HT1080 (cell line): ENCODE measurements at places on chromosomes 16 and 17.

DNA sequence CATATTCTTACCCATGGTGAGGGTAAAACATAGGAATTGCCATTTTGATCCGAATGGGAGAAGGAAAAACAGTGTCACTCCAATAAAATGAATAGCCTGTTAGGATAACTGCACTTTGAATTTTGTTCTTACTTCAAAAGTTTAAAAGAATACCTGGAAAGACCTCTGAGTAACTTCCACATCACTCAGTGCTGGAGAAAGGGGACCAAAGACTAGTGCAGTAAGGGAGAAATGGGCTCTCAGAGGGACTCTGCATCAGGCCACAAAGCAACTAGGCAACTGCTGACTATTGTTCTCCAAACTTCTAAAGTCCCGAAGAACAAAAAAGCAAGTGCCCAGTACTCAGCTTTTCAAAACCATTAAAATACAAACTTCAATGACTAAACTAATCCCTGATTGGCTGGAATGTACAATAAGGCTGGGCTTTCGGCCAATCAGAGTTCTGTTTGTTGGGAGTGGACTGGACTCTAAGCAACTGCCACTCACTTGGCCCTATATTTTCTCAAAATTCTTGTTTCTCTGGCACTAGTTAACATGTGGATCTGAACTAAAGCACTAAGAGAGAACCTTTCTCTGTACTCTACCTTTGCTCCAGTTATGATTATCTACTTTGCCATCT lies 6.2 kb downstream of the DNAJC7 start:
- DNase-seq: peak; percentile 66

DNA sequence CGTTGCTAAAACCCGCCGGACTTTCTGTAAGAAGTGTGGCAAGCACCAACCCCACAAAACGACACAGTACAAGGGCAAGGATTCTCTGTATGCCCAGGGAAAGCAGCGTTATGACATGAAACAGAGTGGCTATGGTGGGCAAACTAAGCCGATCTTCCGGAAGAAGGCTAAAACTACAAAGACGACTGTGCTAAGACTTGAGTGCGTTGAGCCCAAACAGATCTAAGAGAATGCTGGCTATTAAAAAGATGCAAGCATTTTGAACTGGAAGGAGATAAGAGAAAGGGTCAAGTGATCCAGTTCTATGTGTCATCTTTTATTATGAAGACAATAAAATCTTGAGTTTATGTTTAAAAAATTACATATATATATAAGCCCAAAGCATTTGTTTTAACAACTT lies 20.3 kb downstream of the HELZ start:
- DNase-seq: no peak

DNA sequence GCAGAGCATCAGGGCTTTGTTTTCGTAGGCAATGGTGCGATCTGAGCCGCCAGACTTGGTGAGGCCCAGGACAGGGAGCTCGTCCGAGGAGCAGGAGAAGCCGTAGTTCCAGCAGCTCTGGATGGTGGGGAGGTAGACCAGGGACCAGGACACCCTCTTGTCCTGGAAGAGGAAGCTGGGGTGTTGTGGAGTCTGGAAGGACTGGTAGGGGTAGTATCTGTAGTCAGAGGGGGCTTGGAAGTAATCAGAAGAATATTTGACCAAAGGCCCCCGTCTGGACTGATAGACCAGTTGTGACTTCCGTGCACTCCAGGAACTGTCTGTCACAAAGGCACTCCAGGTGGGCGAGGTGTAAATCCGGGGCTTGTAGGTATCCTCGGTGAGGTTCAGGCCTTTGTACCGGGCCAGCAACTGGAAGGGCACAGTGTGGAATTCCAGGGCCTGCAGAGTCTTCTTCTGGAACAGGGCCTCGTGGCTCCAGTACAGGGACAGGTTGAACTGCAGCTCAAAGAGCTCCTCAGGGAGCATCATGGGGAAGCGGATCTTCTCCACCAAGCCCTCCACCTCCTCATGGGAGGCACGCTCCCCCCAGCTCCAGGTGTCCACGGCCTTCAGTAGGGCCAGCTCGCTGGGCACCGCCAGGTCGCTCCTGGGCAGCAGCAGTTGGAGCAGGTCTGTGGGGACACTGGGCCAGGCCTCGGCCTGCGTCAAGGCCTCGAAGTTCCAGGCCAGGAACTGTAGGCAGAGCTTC lies 7.8 kb downstream of the LGALS3BP start:
- no peak for DNase-seq

DNA sequence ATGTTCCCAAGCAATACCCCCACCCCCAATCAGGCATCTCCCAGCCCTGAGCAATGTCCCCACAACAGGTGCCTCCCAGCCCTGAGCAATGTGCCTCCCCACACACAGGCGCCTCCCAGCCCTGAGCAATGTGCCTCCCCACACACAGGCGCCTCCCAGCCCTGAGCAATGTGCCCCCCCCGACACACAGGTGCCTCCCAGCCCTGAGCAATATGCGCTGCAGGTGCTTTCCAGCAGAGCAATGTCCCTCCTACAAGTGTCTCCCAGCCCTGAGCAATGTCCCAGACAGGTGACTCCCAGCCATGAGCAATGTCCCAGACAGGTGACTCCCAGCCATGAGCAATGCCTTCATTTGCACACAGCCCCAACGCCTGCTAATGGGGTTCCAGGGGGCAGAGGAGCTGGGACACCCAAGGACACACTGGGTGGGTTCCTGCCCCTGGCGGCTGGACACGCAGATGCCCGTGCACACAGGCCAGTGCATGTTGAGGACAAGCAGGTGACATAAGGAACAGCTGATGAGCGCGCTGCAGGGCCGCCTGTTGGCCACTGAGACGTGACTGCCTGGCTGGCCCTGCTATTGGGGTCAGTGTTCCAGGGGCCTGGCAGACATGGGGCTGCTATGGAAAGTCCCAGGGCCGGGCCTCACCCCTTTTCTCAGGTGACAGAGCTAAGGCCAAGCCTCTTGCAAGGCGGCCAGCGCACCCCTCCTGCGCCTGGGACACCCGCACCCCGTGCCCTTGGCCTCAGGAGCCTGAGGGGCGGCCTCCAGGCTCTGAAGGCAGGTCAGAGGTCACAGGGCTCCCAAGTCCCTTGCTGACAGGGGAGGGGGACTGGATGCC lies 26.9 kb upstream of the PABPN1L start:
- no peak for DNase-seq

DNA sequence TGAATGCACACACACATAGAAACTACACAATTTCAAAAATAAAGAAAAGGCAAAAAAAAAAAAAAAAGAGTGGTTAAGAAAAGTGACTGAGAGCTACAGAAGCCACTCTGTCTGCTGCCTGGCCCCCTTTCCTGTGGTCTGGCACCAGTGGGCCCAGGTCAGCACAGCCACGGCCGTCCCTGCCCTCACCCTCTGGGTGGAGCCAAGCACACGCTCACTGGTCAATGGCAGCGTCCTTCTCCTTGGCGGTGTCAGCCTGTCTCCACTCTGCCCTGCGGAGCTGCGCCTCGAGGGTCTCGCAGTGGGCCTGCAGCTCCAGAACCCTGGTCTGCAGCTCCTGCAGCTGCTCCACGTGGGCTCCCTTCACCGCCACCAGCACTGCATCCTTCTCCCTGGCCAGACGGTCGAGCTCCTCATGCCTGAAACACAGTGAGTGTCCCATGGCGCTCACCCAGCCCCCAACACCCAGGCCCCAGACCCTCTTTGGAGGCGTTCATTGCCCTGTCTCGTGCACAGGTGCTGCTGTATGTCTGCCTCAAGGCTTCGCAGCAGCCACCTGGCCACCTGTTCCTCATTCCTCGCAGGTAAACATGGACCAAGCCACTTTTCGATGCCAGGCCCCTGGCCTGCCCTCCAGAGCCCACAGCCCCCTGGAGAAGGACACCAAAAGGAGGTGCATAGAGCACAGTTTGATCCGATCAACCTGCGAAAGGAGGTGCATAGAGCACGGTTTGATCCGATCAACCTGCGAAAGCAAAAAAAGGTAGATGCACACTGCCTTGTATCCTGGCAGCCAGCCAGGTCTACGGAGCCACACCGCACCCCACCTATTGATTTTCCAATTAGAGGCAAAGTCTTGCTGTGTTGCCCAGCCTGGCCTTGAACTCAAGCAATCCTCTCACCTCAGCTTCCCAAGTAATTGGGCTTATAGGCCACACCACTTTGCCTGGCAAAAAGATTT lies 24.4 kb downstream of the CCDC57 start:
- no peak for DNase-seq

DNA sequence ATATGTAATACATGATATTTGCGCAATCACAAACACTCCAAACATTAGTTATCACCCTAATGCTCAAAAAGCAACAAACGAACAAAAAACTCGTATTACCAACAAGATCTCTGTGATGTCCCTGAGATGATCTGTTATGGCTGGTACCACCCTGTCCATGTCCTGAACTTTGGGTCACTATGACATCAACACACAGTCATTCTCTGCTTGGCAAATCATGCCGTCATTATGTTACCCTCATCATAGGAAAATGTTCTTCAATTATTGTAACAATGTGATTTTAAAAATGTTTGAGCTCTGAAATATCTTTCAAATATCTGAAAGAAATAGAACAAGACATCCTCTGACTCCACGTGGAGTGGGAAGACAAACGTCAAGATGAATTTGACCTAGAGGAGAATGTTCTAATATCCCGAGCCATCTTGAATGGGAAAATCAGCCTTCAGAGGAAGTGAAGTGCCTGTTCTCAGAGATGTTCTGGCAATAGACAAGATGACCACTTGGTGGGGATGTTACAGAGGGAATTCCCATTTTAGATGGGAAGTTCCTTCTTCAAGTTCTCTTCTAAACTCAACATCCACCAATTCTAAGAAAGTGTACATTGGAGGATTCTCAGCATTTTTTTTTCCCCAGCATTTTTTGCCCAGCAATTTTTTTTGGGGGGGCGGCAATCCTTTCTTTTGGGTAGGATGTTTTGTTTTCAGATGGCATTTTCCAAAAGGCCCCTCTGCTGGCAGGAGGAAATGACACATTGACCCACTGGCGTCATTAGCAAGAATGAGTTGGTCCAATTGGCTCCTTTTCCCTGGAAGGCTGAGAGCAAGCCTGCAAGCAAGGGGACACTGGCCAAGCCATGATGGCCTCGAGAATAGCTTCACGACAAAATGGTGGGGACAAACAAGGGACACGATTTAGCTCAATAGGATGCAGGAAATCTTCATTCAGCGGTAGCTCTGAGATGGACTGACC lies 3.7 kb upstream of the HSD17B2 start:
- DNase-seq: peak; percentile 82

GRCh38 chr17:29042679-29043538 lies at the start of gene PIPOX:
TSS of gene PIPOX (plus strand) at chr17:29043141. CDS start at chr17:29043226, 85 bp downstream.
- peak; percentile 17 for DNase-seq

- no peak for DNase-seq
Observed at GRCh38 chr17:19339341-19339815, 23.1 kb downstream of the B9D1 start.

DNA sequence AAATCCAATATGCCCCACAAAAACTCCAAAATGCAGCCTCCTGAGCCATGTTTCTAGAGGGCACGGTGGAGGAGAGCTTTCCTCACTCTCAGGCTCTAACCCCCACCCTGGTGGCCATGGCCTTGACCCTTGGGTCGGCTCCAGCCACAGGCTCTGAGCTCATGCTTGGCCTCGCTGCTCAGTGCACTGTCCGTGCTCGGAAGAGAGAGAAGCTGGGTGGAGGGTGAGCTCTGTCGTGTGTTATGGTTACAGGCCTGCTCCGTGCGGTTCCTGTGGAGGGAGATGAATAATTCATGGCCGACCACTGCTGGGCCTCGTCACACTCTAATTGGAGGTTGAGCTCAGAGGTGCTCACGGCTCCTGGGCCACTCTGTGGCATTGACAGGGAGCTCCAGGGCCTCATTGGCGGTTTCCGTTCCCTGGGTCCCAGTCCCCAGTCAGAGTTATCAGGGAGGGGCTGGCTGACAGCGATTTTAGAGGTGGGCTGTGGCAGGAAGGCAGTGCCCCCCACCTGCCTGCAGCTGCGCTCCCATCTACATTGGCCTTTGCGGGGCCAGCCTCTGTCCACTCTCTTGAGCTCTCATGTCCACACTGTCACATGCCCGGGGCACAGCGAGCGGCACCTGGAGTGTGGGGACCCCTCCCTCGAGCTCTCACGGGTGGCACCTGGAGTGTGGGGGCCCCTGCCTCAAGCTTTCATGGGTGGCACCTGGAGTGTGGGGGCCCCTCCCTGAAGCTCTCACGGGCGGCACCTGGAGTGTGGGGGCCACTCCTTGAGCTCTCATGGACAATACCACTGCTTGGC lies 24.9 kb downstream of the ACSF3 start:
- DNase-seq: no peak

DNA sequence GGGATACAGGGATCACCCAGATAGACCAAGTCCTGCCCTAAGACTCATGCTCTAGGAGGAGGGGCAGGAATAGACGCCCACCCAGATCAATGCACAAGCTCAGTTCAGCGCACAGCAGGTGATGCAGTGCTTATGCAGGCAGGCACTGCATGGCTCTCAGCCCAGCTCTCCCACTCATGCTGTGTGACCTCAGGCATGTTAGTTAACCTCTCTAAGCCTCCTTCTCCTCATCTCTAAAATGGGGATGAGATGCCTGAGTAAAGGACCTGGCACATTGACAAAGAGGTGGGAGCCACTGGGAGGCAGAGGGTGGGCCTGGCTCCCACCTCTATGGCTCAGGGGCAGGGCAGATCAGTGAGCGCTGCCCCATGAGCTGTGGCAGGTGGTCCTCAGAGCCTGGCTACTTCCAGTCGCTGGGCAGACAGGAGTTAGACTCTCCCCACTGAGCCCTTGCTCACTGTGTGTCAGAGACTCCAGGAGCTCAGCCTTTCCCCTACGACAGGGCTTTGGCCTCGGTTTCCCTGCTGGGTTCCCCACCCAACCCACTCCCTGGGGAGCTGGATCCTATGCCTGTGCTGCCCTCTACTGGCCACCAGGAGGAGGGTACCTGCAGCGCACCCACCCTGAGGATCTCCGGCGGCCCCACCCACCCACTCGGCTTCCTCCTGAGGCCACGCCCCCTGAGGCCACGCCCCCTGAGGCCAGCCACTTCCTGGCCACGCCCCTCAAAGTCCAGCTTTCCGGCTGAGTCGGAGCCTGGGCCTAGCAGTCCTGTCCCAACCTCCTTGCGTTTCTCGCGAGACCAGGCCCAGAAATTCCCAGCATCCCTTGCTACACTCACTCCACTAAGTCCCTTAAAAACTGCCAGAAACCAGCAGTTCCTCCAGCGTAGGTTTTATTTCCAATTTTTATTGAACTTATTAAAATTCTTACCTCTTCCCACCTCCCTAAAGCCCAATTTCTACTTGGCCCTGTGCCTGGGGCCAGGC lies 196.1 kb downstream of the GSG1L start:
- DNase-seq: peak; percentile 81

DNA sequence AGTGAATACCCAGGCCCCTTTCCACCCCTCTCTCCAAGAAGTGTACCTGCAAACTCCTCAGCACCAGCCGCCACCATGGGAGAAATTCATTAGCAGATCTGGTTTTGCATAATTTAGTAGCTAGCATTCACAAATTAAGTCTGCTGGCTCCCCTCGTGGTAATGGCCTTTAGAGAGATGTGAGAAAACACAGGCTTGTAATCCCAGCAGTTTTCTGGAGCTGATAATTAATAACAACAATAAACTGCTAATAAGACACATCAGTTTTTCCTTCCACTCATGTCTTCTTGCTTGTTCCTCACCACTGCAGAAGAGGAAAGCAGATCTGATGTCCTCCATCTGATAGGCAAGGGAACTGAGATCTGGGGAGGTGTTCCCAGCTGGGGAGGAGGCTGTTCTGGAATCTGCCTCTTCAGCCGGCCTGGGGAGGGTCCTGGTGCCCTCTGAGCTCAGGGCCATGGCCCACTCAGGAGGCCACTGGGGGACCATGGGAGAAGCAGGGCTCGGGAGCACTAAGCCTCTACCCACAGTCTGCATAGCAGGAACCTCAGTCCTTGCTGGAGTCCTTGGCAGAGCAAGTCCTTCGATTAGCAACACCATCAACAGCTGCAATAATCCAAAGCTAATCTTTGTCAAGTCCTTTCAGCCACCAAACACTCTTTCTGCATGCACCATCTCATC lies 74.2 kb upstream of the DNAJA2 start:
- DNase-seq: no peak
